Aorta (tissue), 5 donors: ENCODE measurements at places on chromosomes 7 and 10. TPM values are rescaled to one million over a fixed set of nuclear protein-coding genes. Genes with fewer than 3 reads are reported as not detected.

Gene STEAP2
- 36.2 TPM for total RNA-seq

Gene ITIH5
- 23.3 TPM for total RNA-seq

GRCh38 chr10:93147281-93147680 is 73.6 kb downstream of the CYP26A1 start:
- DNase-seq: no peak
- no peaks in the 10 kb centered on the region for H3K27me3 ChIP-seq
- H3K36me3 ChIP-seq: no peaks in the 10 kb centered on the region
- H3K4me1 ChIP-seq: no peaks in the 10 kb centered on the region

- no peaks in the 10 kb centered on the region for H3K4me1 ChIP-seq
- H3K27ac ChIP-seq: no peak overlapping the region
- H3K4me3 ChIP-seq: no peak overlapping the region
- no peaks in the 10 kb centered on the region for H3K27me3 ChIP-seq
- H3K36me3 ChIP-seq: no peaks in the 10 kb centered on the region
Measured at GRCh38 chr7:131188367-131189339, 139.0 kb upstream of the MKLN1 start.

Gene OR13A1
- not detected for total RNA-seq

GRCh38 chr7:70580161-70580560 is 551.8 kb upstream of the GALNT17 start:
- H3K4me1 ChIP-seq: no peaks in the 10 kb centered on the region
- H3K36me3 ChIP-seq: no peaks in the 10 kb centered on the region
- H3K27ac ChIP-seq: no peak overlapping the region
- DNase-seq: no peak

GRCh38 chr7:37229381-37229780 is 219.3 kb downstream of the ELMO1 start:
- H3K27me3 ChIP-seq: no peaks in the 10 kb centered on the region
- no peak overlapping the region for H3K4me3 ChIP-seq
- no peak for DNase-seq
- H3K4me1 ChIP-seq: no peaks in the 10 kb centered on the region
- no peaks in the 10 kb centered on the region for H3K36me3 ChIP-seq
- H3K27ac ChIP-seq: no peak overlapping the region

- no peak overlapping the region for H3K4me3 ChIP-seq
- no peak for DNase-seq
- no peaks in the 10 kb centered on the region for H3K4me1 ChIP-seq
- H3K27me3 ChIP-seq: no peaks in the 10 kb centered on the region
- no peaks in the 10 kb centered on the region for H3K36me3 ChIP-seq
Measured at GRCh38 chr7:108648989-108649388, 79.3 kb downstream of the DNAJB9 start.

DNA sequence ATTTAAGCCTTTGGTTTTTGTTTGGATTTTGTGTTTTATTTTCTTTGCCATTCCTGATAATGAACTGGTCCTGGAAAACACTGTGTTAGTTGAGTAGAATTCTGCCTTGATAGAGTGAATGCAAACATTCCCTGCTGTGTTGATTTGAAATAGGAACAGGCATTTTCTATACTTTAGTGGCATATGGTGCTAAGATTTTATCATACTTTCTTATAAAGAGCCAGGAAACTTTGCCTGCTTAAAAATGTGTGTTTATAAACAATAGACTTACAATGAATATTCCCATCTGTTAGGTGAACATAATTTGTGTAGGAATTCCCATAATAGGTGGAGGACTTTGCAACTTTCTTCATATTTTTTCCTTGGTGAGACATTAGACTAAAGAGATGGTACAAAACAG is 333.3 kb downstream of the SDK1 start:
- H3K36me3 ChIP-seq: no peaks in the 10 kb centered on the region
- DNase-seq: no peak

Gene EIF5AL1
- 0.10 TPM for total RNA-seq

Gene FKBP6
- not detected for total RNA-seq

- H3K4me1 ChIP-seq: no peaks in the 10 kb centered on the region
- H3K36me3 ChIP-seq: no peaks in the 10 kb centered on the region
- no peak for DNase-seq
- H3K4me3 ChIP-seq: no peak overlapping the region
Measured at GRCh38 chr7:90586091-90586490, 10.0 kb upstream of the CDK14 start.

Gene TEX47
- total RNA-seq: not detected

- H3K36me3 ChIP-seq: no peaks in the 10 kb centered on the region
- no peak overlapping the region for H3K27ac ChIP-seq
- H3K4me1 ChIP-seq: no peaks in the 10 kb centered on the region
- H3K27me3 ChIP-seq: no peaks in the 10 kb centered on the region
- DNase-seq: no peak
Measured at GRCh38 chr10:20630092-20630643, 266.9 kb downstream of the NEBL start.

DNA sequence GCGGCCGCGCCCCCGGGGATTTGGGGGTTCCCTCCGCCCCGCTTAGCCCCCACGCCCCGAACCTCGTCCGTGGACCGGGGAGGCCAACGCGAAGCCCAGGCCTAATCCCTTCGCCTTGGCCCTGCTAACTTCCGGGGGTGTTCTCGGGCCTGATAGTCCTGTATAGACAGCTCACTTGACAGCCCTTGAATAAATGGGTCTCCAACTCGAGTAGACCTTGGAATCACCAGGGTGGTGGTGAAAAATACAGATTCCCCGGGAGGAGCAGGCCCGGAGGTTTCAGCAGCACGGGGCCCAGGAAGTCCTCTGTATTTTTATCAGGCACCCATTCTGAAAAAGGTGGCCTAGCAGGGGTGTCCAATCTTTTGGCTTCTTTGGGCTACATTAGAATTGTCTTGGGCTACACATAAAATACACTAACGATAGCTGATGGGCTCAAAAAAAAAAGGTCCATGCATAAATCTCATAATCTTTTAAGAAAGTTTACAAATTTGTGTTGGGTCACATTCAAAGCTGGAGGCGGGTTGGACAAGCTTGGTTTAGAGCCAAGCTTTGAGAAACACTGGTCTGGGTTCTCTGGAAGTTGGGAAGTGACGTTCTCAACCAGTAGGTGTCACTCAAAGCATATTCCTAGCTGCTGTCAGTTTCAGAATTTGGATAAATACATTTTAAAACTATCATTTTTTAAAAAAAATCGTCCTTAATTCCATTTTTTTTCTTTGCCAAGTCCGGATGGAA is 221.7 kb downstream of the PHTF2 start:
- H3K4me3 ChIP-seq: peak overlapping the region; percentile 35
- peak overlapping the region; percentile 98 for H3K27ac ChIP-seq
- DNase-seq: no peak

- H3K27me3 ChIP-seq: no peaks in the 10 kb centered on the region
- no peak for DNase-seq
- H3K27ac ChIP-seq: no peak overlapping the region
Measured at GRCh38 chr10:71354776-71355175, 35.7 kb downstream of the SLC29A3 start.

Gene SLC25A13
- 29.8 TPM for total RNA-seq

Gene FOXI2
- total RNA-seq: 0.23 TPM
